ENCODE measurements at places on chromosomes 1 and 21.

GRCh38 chr1:240652549-240652948 lies 40.6 kb upstream of the GREM2 start:
- H3K4me1 ChIP-seq: no peaks in the 10 kb centered on the region
- H3K4me3 ChIP-seq: no peak overlapping the region
- DNase-seq: no peak
- no peaks in the 10 kb centered on the region for H3K27me3 ChIP-seq
- no peak overlapping the region for H3K27ac ChIP-seq

DNA sequence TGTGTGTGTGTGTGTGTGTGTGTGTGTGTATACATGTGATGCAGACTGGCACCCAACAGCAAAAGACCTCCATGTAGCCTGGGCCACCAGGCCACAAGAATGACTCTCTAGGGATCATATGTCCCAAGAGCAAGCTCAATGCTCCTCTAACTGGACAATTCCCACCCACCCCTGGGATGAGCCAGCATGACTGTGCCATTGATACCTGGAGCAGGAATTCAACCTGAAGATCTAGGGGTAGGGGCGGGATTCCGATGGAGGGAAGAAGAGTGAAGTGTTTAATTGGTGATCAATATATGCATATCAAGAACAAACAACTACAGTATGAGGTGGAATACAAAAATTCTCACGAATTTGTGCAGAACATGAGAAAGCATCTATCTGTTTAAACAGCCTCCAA lies 136.2 kb downstream of the PSMG1 start:
- H3K27me3 ChIP-seq: no peaks in the 10 kb centered on the region
- H3K36me3 ChIP-seq: no peaks in the 10 kb centered on the region
- H3K4me3 ChIP-seq: no peak overlapping the region
- H3K4me1 ChIP-seq: no peaks in the 10 kb centered on the region
- no peak overlapping the region for H3K27ac ChIP-seq

DNA sequence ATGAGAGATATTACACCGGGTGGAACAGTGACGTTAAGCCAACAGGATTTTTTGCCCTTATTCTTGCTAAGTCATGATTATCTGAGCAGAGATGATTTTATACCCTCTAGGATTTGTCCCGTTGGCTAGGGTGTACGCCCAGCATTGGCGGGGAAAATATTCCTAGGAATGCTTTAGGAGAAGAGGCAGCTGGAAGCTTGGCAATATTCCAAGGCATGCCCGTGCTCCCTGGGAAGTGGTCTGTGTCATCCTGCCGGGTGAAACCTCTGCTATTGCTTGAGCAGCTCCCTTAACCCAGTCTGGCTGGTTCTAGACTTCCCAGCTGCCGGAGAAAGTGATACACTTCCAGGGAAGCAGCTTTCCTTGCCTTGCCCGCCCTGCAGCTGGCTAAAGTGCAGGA lies 16.2 kb downstream of the CHRNB2 start:
- DNase-seq: no peak
- peaks cover 52% of the 10 kb centered on the region for H3K36me3 ChIP-seq
- H3K27me3 ChIP-seq: no peaks in the 10 kb centered on the region
- H3K27ac ChIP-seq: peak overlapping the region; percentile 47
- H3K4me1 ChIP-seq: peaks cover 48% of the 10 kb centered on the region

DNA sequence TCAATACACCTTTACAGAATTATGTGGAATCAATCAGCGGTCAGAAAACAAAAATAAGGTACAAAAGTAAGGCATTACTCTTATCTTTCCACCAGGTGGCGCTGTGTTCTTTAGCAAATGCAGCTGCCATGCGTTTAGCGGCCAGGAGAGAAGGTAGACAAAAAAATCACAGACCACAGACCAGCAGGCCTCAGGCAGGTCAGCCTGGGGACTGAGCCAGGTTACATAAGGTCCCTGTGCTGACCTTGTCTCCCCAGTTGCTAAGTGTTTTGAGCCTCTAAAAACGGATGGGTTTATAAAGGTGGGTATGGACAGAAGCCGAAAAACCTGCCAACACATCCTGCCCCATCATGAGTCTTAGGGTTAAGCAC lies 2.8 kb downstream of the RGS16 start:
- peak; percentile 91 for DNase-seq
- H3K4me1 ChIP-seq: peaks cover 22% of the 10 kb centered on the region

GRCh38 chr1:153547560-153548551 lies 1.2 kb downstream of the S100A3 start:
- no peak for DNase-seq
- H3K27ac ChIP-seq: no peak overlapping the region
- H3K36me3 ChIP-seq: no peaks in the 10 kb centered on the region
- no peaks in the 10 kb centered on the region for H3K27me3 ChIP-seq
- no peak overlapping the region for H3K4me3 ChIP-seq

DNA sequence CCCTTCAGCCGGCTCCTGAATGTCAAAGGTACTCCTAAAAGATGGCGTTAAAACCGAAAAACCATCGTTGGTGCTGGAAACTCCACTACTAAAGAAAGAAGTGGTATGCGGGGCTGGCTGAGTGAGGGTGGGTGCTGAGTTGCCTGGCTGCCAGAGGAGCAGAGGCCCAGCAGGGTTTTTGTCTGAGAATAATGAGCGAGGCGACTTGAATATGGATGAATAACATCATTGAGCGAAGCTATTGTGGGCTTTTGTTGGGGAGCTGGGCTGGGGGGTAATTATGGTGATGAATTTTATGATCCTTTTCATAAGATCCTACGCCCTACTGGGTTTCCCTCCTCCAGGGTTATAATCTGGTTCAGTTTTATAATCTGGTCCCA lies 2.0 kb downstream of the PDPN start:
- H3K4me1 ChIP-seq: no peaks in the 10 kb centered on the region
- peaks cover 28% of the 10 kb centered on the region for H3K27me3 ChIP-seq
- H3K36me3 ChIP-seq: no peaks in the 10 kb centered on the region
- no peak for DNase-seq
- H3K27ac ChIP-seq: no peak overlapping the region

GRCh38 chr1:75131565-75132241 lies 2.5 kb upstream of the LHX8 start:
- no peaks in the 10 kb centered on the region for H3K4me1 ChIP-seq
- H3K27me3 ChIP-seq: no peaks in the 10 kb centered on the region
- no peak for DNase-seq
- no peak overlapping the region for H3K27ac ChIP-seq
- no peaks in the 10 kb centered on the region for H3K36me3 ChIP-seq
- H3K4me3 ChIP-seq: peak overlapping the region; percentile 45

DNA sequence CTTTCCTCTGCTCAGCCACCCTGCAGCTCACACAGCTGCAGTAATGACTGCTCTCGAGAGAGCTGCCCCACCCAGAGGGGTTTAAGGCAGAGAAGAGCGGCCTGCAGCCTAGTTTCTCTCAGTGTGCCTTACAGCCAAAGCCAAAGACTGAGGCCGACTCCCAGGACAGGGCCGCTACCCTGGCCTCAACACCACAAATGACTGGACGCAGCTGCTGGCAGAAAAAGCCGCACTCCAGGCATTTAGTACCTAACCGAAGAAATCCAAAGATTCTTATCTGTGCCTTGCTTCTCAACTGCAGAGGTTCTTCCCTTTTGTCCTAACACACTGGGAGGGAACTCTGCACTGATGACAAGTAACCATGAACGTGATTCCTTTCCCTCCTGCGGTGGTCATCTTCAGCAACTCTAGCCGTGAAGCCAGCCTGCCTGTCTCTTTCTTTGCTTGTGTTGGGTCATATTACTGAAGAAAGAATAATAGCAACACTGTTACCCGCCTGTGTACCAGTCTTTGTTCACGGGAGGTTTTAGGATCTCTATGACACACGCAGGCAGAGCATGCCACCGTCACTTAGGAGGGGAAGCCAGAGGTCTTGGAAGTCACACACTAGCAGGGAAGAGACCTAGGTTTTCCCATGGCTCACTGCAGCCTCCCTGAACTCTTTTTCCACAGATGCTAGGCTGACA lies 202.7 kb downstream of the RHOU start:
- no peaks in the 10 kb centered on the region for H3K36me3 ChIP-seq
- H3K4me3 ChIP-seq: no peak overlapping the region
- no peaks in the 10 kb centered on the region for H3K27me3 ChIP-seq
- DNase-seq: no peak
- H3K4me1 ChIP-seq: no peaks in the 10 kb centered on the region

DNA sequence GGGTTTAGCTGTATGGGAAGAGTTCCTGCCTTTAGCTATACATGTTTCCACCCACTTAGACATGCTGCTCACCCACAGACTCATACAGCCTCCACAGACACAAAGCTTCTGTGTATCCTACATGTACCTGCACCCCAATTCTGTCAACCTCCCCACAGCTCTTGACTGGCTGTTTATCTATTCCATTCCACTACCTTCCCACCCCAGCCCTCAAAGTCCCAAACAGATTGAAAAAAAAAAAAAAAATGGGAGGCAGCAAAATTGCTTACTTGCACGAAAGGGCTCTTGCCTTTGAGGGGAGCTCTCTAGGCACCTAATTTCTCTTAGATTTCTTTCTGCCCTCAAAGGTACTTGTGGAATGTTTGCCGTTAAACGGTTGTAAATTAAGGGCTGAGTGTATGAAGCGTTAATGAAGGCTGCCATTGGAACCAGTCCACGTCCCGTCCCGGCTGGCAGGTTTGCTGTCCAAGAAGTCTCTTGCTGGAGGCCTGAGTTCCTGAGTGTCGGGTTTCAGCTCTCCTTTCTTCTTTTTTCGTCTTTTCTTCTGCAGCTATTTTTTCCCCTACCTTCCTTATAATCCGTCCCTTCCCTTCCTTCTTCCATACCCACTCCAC lies 43.6 kb downstream of the PBX1 start:
- H3K4me3 ChIP-seq: peak overlapping the region; percentile 46
- H3K36me3 ChIP-seq: no peaks in the 10 kb centered on the region
- peak; percentile 57 for DNase-seq
- H3K27ac ChIP-seq: peak overlapping the region; percentile 70
- peaks cover 22% of the 10 kb centered on the region for H3K4me1 ChIP-seq

DNA sequence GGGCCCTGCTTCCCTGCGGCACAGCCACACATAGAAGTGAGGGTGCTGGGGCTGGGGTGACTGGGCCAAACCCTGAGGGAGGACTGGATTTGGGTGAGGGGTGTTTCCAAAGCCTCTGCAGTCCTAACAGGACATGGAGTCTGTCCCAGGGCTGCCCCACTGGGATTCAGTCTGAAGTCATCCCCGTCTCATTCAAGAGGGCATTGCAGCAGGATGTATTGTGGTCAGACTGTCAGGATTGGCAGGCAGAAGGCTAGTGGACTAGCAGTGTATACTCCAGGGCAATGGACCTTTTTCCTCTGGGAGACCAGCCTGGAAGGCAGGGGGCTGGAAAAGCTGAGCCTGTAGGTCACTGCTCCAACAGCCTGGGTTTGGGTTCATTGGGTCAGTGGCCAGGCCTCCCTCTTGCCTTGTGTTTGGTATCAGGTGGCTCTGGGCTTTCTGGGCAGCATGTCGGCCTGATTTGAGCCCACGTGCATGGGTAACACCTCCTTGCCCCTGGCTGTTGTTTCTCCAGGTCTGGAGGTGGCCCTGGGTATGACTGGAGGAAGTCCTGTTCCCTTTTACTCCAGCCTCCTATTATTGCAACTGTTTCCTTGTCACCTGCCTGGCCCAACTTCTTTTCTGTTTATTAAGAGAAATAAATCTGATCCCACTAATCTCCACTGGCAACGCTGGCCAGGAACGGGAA lies 41.0 kb upstream of the SYNC start:
- DNase-seq: no peak
- peaks cover 3% of the 10 kb centered on the region for H3K4me1 ChIP-seq
- H3K27me3 ChIP-seq: no peaks in the 10 kb centered on the region
- no peak overlapping the region for H3K27ac ChIP-seq

DNA sequence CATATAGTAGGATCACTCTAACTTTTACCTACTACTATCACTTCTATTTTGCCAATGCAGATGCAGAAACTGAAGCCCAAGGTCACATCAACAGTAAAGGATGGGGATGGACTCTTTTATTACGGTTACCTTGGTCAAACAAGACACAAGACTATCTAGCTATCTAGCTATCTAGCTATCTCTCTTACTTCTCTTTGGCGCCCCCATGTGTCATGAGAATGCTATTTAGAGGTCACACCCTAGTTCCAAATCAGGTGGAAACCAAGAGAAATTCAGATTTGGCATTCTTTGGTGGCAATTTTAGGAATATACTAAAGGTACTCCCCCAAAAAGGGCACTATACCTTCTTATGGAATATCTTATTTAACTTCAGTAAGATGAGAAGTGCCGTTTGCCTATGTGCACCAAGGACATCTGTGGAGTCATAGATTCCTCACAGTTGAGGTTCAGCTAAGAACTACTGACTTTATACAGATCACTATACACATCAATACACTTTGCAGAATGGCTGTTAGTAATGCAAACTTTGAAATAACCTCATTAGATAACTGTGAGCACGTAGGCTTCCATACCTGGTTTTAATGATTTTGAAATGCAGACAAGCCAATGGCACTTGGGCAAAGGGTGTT lies 6.7 kb downstream of the ZNF648 start:
- DNase-seq: peak; percentile 77
- H3K27ac ChIP-seq: no peak overlapping the region
- no peaks in the 10 kb centered on the region for H3K36me3 ChIP-seq
- no peaks in the 10 kb centered on the region for H3K27me3 ChIP-seq
- no peaks in the 10 kb centered on the region for H3K4me1 ChIP-seq

- no peaks in the 10 kb centered on the region for H3K36me3 ChIP-seq
- no peaks in the 10 kb centered on the region for H3K4me1 ChIP-seq
- H3K4me3 ChIP-seq: no peak overlapping the region
- H3K27me3 ChIP-seq: no peaks in the 10 kb centered on the region
- no peak for DNase-seq
Measured at GRCh38 chr21:14554948-14555347, 8.8 kb upstream of the SAMSN1 start.

DNA sequence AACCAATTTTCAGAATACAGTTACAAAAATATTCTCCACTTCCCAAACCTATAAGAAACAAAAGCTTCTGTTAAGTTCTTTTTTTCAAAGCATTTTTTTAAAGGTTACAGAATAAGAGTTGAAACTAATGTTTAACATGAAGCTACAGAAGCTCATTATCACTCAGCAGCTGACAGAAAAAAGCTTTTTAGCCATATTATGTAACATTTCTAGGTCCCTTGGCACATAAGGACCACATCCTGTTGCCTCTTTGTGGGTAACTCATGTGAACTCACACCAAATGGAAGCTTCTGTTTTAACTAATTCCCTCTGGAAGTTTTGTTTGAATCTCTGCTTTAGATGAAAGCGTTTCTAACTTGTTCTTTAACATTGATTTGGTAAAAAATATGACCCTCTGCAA lies 242.5 kb upstream of the TMPRSS15 start:
- peak; percentile 7 for DNase-seq
- no peak overlapping the region for H3K4me3 ChIP-seq
- no peak overlapping the region for H3K27ac ChIP-seq
- H3K27me3 ChIP-seq: no peaks in the 10 kb centered on the region

GRCh38 chr1:23337869-23338268 lies 6.2 kb downstream of the HNRNPR start:
- peaks cover 28% of the 10 kb centered on the region for H3K36me3 ChIP-seq
- H3K27me3 ChIP-seq: no peaks in the 10 kb centered on the region
- no peak overlapping the region for H3K27ac ChIP-seq

- H3K4me1 ChIP-seq: peaks cover 23% of the 10 kb centered on the region
- H3K27ac ChIP-seq: no peak overlapping the region
- no peaks in the 10 kb centered on the region for H3K27me3 ChIP-seq
- no peaks in the 10 kb centered on the region for H3K36me3 ChIP-seq
- no peak overlapping the region for H3K4me3 ChIP-seq
Measured at GRCh38 chr1:92458146-92458545, 28.6 kb downstream of the GFI1 start.

GRCh38 chr21:25983745-25984144 lies 186.8 kb downstream of the APP start:
- H3K27me3 ChIP-seq: no peaks in the 10 kb centered on the region
- DNase-seq: no peak
- H3K27ac ChIP-seq: no peak overlapping the region
- no peaks in the 10 kb centered on the region for H3K4me1 ChIP-seq

Measured in MM.1S (cell line).